EH (cell line): ENCODE measurements at places on chromosomes 2 and 18.

GRCh38 chr2:181575650-181576025 is 81.3 kb downstream of the CERKL start:
- DNase-seq = no peak

GRCh38 chr18:70420146-70420898 is 131.5 kb downstream of the SOCS6 start:
- DNase-seq = peak; percentile 84

DNA sequence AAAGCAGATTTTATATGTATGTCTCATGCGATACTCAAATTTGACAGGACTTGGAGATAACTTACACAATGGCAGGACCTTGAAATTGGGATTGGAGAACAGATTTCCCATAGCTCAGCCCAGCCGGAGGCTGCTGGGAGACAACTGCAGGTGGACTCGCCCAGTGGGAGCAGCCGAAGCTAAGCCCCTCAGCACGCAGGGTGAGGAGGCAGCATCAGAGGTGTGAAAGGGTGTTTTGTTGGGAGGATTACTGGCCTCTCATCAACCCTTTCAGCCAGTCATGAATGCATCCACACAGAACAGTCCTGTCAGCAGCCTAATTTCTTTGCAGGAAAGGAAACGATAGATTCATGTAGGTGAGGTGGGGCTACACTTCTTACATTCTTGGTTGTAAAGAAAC is 110.4 kb upstream of the DYNAP start:
- DNase-seq = no peak

DNA sequence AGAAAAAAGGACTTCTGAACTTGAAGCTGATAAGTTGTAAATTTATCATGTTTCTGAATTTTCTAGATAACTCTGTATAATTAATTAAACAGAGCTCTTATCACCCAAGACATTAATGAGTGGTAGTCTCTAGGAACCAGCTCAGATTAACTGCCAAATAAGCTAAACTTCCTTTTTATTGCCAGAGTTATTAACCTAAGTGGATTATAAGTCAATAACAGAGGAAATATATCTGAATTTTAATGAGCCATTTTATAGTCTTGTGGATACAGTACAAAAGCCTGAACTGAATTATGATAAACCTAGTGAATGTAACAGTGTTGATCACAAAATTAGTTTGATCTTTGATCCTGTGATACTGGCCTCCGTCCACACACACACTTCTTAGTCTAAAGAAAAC is 111.5 kb downstream of the COMMD1 start:
- no peak for DNase-seq

- DNase-seq = no peak
These were observed 35.0 kb downstream of the SLC3A1 start for GRCh38 chr2:44310287-44310686.

DNA sequence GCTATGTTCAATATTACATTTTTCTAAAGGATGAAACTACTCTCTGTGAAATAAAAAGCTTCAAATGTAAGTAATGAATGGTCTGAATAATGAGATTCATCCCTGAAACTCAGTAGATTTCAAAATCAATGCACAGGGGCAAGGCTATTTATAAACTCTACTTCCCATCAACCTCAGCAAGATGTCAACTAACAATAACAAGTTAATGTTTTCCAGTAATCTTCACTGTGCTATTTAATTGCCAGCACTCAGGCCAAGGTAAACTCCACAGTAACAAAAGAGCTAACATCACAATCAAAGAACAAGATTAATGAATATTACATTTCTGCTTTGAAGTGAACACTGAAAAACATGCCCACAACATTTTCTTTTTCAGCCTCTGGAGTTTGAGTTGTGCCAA is 144.3 kb upstream of the ZFP36L2 start:
- DNase-seq = peak; percentile 14

GRCh38 chr18:2617401-2617998 is 38.0 kb upstream of the SMCHD1 start:
- DNase-seq = peak; percentile 18

DNA sequence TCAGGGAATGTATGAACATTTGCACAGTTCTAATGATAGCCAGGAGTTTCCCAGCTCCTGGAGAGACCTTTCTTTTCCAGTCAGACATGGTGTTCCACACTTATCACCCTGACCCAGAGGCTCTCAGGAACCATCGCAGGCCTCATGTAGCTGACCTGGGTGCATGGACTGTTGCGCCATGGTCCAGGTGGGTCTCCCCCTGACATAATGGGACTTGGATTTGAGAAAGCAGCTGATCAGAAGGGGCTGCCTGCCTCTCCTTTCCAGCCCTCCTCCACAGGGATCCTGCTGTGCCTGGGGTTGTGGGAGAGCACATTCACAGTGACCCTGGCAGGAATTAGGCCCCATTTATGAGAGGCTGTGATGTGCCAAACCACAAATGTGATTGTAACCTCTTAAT is 133.4 kb upstream of the ALPP start:
- peak; percentile 6 for DNase-seq

- peak; percentile 75 for DNase-seq
These were observed 84.6 kb upstream of the CAB39 start for GRCh38 chr2:230627806-230628724.

- DNase-seq = peak; percentile 42
These were observed 784.1 kb upstream of the FANCL start for GRCh38 chr2:59025157-59025757.

DNA sequence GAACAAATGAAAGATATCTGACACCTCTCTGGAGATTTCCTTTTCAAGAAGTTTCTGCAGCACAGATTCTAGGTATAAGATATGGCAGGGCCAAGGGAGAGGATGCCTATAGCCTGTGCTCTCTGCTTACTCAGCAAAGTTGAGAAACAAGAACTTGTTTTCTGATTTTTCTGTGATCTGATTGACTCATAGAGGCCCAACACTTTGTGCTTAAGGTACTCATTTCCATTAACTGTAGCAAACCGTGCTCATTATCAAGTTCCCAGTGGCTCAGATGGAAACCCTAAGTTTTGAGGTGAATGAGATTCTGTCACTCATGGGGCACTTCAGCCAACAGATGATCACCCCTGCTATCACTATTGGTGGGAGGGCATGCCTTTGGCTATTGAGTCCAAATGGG is 124.3 kb downstream of the SP100 start:
- no peak for DNase-seq

DNA sequence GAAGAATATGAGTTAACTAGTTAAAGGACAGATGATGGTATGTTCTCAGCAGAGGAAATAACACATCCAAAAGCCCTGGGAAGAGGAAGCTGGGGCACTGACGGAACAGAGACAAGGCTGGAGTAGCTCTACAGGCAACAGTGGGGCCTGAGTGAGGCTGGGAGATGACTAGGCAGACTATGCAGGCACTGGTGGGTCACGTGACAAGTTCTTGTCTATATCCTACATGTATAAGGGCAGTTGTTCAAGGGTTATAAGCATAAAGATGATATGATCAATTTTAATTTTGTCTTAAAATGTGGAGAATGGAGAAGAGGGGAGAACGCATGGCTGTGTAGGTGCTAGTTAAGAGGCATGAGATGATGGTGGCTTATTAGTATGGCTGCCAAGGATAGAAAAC is 68.6 kb downstream of the KCNS3 start:
- DNase-seq = no peak

- no peak for DNase-seq
These were observed 219.3 kb downstream of the PIEZO2 start for GRCh38 chr18:10930076-10930475.

DNA sequence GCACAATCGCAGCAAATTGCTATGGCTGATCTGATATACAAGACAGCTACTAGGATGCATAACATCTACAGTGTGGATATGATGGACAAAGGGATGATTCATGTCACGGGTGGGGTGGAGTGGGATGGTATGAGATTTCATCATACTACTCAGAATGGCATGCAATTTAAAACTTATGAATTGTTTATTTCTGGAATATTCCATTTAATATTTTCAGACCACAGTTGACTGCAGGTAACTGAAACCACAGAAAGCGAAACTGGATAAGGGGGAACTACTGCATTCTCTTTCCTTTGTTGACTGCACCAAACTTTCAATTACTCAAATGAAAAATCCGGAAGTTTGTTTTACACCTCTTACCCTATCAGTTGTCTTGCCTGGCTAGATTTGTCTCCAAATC is 94.4 kb upstream of the NEUROD1 start:
- DNase-seq = peak; percentile 66

DNA sequence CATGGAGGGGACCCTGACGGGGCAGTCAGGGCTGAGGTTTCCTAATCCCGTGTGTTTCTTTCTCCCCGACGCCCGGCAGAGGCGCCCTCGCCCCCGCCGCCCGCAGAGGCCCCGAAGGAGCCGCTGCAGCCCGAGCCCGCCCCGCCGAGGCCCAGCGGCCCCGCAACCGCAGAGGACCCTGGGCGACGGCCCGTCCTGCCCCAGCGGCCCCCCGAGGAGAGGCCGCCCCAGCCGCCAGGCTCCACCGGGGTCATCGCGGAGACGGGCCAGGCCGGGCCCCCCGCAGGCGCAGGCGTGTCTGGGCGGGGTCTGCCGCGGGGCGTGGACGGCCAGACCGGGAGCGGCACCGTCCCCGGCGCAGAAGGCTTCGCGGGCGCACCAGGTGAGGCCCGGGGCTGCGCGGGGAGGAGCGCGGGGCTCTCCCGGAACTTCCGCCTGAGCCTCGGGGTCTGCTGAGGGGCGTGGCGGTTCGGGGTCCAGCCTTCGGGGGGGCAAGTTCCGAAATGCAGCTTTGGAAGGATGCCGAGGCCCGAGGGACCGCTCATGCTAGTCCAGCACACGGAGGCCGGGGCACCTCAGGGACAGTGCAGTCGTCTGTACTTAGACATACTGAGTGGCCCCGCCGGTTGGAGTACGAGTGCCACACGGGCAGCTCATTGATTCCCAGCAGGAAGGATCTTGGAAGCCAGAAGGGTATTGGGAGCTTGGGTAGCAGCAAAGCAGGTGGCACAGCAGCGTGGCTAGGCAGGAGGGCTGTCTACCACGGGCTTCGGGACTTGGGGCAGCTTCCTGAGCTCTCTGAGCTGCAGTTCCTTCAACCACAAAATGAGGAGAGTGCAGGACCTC is 60.1 kb downstream of the EMILIN2 start:
- peak; percentile 43 for DNase-seq

- no peak for DNase-seq
These were observed 444.1 kb downstream of the XIRP2 start for GRCh38 chr2:167332358-167332757.

DNA sequence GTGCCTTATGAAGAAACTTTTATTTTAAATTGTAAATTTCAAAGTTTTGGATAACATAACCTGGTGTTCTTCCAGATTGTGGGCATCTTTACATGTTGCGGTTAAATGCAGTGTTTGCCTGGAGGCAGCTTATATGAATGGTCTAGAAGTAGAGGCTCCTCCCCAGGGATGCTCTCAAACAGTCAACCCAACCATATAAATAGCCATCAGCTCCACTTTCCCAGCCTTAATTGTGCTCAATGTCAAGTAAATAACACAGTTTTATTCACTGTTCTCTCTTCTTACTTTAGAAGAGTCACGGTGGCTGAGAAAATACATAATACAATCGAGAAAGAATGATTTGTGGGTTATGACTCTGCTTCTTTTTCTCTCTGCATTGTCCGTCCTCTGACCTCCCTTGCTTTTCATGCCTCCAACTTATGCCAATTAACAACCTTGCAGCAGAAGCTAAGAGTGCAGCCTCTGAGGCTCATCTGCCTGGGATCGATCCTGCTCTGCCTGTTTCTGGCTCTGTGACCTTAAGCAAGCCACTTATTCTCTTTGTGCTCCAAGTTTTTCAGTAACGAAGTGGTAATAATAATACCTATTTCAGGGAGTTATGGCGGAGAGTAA is 100.3 kb downstream of the DAW1 start:
- no peak for DNase-seq

- peak; percentile 39 for DNase-seq
These were observed 52.8 kb upstream of the TMEM182 start for GRCh38 chr2:102708847-102709559.

DNA sequence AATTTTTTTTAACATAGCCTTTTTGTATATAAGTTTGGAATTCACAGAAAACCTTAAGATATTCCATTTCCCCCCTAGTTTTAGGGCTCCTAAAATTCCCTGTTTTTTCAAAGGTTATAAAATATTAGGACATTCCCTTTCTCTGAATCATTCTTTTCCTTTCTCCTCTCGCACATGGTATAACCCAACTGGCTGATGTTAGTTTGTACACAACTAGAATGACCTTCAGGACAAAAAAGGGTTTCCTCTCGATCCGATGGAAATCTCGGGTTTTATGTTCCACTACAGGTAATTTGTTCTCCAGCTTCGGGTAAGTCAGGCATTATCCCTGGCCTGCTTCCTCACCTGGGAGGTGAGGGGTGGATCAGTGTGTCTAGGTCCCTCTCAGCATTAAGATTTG is 215.1 kb downstream of the LDLRAD4 start:
- DNase-seq = peak; percentile 44

GRCh38 chr2:178005756-178006155 is 66.8 kb downstream of the PDE11A start:
- peak; percentile 53 for DNase-seq

DNA sequence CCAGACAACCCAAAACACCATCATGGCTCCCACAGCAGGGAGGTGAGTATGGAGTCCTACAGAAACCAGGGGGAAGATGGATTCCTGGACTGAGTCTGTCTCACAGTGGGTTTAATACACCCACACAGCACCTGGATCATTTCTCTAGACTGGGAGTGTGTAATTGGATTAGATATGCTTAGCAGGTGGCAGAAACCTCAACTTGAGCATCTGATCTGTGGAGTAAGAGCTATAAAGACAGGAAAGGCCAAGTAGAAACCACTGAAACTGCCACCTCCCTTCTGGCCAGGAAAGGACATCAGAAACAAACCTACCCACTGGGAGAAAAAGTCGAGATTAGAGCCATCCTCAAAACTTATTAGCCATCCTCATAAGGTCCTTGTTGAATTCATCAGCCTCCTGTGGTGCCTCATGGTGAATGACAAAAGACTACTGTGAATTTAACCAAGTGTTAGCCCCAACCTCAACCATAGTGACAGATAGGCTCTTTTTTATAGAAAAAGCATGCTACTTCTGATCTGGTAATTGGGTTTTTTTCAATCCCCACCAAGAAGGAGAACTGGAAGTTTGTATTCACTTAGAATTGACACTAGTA is 28.1 kb upstream of the CHST9 start:
- DNase-seq = no peak

DNA sequence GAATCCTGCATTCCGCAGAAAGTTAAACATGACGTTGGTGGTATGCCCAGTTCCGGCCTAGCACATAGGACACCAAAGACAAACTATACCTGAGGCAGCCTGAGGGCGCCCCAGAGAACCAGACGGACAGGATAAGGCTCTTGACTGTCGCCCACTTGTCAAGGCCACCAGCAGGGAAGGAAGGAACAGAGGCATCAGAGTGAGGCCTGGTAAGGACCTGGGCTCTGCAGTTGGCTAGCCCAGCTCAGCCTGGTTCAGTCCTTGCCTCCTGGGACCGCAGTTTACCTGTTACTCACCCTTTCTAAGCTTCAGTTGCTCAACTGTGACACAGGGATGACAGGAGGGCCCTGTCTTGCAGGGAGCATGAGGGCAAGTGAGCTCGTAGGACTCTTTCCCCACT is 82.1 kb downstream of the ACTR2 start:
- DNase-seq = no peak

- no peak for DNase-seq
These were observed 168.7 kb downstream of the TNS1 start for GRCh38 chr2:217834057-217834620.
